ENCODE measurements at places on chromosomes 12 and 14.

DNA sequence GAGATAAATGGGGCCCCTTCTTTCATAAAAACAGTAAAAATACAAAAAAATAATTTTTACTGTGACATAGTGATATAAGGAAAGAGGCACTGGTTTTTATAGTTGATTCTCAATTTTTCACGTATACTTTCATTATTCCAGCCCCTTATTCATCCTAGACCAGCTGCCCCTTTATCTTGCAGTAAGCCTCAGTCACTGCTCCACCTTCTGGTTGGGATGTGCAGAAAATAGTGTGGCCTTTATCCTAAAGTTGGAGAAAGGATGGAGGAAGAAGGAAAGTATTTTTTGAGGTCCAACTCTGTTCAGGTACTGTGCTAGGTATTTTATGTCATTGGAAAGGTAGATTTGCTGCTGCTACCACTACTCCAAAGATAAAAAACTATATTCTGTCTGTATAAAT is 172.7 kb downstream of the ANO6 start:
- DNase-seq, result peak; percentile 67

- DNase-seq, result no peak
These were observed 112.5 kb upstream of the MED13L start for GRCh38 chr12:116389990-116390389.

DNA sequence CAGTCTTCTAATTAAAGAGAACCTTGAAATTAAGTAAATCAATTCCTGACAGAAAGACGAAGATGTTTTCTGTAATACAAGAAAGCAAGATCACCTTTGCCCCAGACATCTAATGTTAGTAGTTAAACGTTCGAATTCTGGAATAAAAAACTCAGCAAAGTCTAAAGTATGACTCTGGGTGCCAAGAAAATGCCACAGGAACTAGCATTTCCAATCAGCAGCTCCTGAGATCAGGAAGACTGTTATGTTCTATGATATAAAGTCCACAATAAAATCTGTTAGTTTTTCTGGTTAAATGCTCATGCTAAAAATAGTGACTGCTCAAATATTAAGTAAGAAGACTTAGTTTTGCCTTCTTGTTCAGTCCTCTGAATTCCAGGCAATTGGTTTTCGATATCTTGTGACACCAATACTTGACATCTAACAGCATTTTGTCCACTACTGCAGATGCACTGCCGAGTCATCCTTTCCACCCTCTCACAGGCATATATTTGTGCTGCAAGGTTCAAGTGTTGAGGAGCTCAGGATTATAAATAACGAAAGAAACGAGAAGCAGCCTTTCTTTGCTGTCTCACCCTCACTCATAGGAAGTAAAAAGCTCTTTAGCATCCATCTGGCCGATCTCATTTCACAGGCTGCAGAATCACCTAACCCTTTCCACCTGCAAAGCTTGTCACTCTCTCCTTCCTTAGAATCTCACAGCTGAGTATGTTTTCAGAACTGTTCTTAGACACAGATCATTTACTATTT is 32.0 kb downstream of the SSH1 start:
- DNase-seq, result peak; percentile 75

GRCh38 chr14:87076146-87076545 is 916.8 kb downstream of the GALC start:
- no peak for DNase-seq

- DNase-seq, result peak; percentile 80
These were observed 789.5 kb downstream of the DIO2 start for GRCh38 chr14:79421811-79422210.

GRCh38 chr14:35879654-35880249 is 53.6 kb downstream of the BRMS1L start:
- DNase-seq, result peak; percentile 27

- DNase-seq, result no peak
These were observed 34.1 kb upstream of the MMP17 start for GRCh38 chr12:131794061-131794460.

- DNase-seq, result no peak
These were observed 78.7 kb upstream of the CEP83 start for GRCh38 chr12:94538318-94538717.

DNA sequence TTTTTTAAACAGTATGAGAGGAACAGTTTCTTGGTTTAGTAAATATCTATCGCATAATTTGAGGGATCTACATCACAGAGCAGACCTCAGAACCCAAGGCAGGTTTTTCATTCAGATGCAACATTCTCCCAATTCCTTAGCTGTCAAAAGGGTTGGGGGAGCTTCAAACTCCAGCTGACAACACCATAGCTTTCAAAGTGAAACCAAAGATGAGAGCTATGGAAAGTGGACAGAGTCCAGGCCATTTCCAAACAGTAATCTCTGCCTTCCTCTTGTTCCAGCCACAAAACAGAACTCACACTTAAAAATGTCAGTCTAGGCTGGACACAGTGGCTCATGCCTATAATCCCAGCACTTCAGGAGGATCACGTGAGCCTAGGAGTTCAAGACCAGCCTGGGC is 87.8 kb downstream of the SPRING1 start:
- DNase-seq, result no peak

DNA sequence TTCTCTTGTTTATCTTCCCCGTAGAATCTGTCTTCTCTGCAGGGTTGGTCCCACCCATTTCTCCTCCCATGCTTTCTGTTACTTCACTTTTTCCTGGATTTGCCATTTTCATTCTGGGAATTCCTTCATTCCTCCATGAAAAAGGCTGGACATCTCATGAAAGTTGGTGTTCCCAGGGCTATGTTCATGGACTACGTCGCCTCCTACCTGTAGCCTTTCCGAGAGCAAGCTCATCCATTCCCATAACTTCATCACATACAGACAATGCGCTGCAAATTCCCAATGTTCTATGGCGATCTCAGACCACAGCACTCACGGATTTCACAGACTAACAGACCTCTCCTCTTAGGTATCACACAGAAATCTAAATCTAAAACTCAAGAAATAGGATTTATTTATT is 217.1 kb downstream of the EXOC5 start:
- no peak for DNase-seq

DNA sequence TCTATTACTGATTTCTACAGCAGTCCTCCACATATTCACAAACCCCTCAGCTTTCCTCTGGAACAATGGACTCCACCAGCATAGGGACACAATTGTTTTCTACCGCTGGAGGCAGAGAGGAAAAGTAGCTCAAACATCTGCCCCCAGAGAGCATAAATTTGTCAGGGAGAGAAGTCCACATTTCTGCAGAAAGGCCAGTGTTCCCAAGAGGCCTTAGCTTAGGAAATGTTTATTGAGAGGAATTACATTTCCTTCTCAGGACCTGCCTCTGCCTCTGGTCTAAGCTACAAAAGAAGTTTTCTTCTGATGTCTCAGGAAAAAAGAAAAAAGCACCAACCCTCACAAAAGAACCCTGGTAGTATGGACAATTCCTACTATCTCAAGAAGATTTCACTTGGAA is 217.8 kb upstream of the BMP4 start:
- no peak for DNase-seq

DNA sequence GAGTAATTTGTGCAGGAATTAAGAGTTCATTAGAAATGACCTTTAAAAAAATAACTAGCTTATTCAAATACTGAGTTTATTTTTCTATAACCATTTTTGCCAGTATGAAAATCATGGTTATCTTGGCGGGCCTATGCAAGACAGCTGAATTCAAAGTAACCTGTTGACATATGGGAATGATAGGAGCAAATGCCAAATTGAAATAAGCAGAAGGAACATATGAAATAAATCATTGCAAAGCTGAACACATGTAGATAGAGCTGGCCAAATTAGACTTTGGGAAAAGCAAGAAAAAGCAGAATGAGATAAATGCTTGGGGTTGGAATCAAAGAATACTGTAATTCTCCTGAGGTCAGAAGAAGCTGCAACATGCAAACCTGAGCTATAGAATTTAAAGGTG is 372.5 kb downstream of the ADAMTS20 start:
- DNase-seq, result no peak

DNA sequence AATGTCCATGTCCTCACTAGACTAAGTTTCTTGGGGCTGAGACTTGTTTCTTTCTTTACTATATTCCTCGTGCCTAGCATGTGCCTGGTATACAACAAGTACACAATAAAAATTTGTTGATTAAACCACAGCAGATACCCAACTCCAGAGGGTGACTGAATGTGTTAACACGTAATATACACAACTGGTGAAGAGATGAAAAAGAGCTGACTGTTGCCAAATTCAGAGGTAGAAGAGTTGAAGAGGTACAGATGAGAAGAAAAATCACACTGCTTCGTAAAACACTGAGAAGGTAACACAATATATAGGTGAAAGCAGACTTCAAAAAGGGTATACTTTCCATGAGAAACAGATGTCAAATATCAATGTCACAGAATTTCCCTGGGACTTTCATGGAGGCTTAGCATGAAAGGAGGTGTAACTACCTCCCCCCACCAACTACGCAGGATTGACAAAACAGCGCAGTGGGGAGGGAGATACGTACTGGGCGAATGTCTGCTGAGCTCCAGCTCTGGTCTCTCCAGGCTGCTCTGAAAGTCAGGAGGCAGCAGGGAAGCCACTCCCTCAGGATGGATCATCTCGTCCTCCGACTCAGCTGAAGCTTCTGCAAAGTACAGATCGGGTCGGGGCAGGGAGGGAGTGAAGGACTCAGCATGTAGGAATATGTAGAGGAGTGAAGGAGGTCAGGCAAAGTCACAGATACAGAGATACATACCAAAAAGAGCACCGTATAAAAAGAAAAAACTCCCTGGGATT is 5.3 kb downstream of the ACIN1 start:
- DNase-seq, result no peak

DNA sequence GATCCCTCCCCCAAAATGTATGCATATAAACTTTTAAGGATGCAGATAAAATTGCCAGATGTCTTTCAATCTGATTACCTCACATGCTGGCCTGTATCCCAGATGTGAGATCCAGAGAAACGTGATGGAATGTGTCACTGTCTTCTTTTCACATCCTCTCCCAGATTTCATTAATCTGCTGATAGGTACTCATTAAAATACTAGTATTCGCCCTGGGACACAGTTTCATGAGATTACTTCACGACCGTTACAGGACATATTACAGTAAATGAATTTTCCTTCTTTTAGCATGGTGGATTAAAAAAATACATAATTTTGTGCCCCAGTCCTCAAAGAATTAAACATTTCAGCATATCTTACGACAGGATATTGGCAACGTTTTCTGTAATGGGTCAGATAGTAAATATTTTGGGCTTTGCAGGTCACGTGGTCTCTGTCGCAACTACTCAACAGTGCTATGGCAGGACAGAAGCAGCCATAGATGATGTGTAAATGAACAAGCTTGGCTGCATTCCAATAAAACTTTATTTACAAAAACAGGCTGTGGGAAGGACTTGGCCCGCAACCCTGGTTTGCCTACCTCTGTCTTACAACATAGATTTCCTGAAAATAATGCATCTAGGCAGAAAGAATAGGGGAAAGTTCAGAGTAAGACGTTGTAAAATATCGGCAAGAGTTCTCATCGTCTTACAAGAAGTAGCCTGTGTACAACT is 156.0 kb upstream of the DIO3 start:
- DNase-seq, result no peak

DNA sequence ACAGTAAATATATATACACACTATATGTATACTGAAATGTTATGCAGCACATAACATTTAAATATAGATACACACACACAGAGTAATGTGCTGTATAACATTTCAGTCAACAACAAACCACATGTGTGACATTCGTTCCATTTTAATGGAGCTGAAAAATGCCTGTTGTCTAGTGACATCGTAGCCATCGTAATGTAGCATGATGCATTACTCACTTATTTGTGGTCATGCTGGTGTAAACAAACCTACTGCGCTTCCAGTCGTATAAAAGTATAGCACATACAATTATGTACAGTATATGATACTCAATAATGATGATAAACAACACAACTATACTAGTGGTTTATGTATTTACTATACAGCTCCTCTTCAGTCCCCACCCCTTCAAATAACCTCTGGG is 119.0 kb upstream of the SLC38A4 start:
- no peak for DNase-seq

DNA sequence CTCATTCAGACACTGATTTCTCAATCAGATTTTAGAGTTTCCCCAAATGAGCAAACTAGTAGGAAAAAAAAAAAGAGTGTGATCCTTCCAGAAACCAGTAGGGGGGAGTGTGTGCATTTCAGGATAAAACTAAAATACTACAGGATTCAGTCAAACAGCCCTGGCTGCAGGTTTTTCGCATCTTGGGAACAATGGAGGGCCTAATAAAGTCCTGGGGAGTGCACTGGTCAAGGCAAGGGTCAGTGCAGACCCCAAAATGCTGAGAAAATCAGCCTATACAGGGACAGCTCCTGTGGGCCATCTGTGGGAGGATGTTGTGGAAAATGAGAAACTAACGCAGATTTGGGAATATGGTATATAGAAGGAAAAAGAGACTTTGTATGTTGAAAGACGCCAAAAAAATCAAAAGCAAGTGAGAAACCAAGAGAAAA is 22.2 kb upstream of the ABCD4 start:
- peak; percentile 44 for DNase-seq

DNA sequence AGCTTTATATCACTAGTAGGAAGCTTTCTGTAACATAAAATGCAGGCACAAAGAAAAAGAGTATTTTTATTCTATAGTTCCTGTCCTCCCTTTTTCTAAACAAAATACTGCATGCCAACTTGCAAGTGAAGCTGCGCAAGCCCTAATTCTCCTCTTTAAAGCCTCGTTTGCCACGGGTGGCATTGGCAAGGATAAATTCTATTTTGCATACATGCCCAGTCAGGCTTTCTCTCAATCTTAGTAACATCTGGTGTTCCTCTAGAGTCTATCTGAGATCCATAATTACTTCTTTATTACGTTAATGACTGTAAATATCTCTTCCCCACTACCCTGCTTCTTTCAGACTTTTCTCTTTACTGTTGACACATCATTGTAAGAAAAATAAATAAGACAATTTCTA is 97.1 kb upstream of the DAAM1 start:
- no peak for DNase-seq

DNA sequence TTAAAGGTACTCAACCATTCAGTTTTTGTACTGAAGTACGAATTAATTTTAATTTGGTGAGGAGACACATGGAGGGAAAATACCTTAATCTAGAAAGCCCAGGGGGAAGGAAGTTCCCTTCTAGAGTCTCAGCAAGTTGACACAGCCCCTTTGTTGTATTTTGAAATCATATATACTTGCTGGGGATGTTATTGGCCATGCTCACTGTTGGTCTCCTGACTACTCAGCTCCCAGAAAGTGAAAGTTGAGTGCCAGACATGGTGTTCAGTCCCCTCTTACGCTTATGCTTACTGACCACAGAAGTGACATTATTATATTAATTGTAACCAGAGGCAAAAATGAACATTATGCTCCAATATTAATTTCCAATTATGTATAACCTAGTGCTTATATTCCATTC is 28.1 kb downstream of the ARF6 start:
- DNase-seq, result no peak

GRCh38 chr14:93686268-93686667 is 102.0 kb downstream of the PRIMA1 start:
- no peak for DNase-seq

- DNase-seq, result peak; percentile 60
These were observed 1.2 kb downstream of the ESRRB start for GRCh38 chr14:76376878-76377734.

GRCh38 chr12:116919247-116919661 is 8.5 kb downstream of the FBXW8 start:
- peak; percentile 66 for DNase-seq

GRCh38 chr12:2609020-2609419 is 185.8 kb upstream of the FKBP4 start:
- DNase-seq, result peak; percentile 57

Measured in common myeloid progenitor, CD34-positive (primary cell).